ENCODE measurements at places on chromosomes 16 and 17.

GRCh38 chr17:68403122-68403521, 54.2 kb downstream of the WIPI1 start:
- no peak for DNase-seq

DNA sequence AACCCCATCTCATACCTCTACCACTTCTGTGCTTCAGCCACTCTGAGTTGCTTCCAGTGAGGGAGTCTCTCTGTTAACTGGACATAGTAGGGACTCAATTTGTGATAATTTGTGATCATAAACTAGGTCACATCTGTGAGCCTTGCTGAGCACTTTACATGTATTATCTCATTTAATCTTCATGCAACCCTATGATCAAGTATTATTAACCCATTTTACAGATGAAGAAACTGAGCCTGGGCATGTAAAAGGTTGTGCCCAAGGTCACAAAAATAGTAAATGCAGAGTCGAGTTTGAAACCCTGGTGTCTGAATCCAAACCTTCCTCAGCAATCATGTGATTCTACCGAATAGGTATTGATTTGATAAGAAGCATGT, 18.6 kb downstream of the PDP2 start:
- no peak for DNase-seq

GRCh38 chr17:43679401-43679800, 17.7 kb upstream of the MEOX1 start:
- no peak for DNase-seq

DNA sequence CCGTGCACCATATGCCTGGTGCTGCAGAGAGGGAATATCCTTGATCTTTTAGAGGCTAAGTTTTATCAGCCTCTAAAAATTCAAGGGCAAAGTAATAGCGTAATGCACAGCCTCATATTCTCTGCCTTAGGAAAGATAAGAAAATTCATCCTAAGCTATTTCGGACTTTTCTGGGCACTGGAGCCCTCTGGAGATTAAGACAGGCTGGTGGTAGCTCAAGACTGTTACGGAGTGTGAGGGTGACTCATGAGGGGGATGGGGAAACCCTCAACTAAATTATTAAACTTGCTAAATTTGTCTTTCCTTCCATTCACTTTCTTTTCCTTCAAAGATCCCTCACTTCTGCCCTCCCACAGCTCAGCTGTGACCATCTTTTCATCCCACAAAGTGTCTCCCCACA, 73.3 kb downstream of the RPH3AL start:
- DNase-seq = no peak

- no peak for DNase-seq
Measured at GRCh38 chr17:59376506-59376905, 45.1 kb downstream of the YPEL2 start.

GRCh38 chr17:56806949-56807348, 26.8 kb downstream of the C17orf67 start:
- no peak for DNase-seq

DNA sequence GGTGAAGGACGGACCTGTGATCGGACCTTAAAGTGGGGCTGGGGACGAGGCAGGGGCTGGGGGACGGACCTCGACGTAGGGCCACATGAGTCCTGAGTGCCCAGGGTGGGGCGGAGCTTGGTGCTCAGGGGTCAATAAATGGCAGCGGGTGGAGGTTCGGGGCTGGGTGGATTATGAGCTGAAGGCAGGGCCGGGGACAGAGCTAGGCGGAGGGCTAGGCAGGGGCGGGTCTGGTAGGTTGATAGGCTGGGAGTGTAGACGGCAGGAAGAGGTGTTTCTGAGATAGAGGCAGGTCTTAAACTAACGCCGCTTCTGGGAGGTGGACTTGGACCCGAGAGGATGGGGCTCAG, 733 bp downstream of the CHRNB1 start:
- no peak for DNase-seq

DNA sequence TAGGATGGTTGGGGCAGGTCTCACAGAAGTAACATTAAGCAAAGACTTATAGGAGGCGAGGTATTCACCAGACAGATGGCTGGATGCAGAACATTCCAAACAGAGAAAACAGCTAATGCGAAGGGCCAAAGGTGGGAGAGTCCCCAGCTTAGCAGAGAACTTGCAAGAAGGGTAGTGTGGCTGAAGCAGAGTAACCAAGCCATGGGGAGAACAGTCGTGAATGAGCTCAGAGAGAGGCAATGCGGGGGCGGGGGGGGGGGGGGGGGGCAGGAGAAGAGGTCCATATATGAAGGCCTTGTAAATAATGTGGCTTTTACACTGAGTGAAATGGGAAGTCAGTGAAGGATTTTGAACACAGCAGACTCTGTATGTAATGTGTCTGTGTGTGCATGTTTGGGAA, 81.3 kb downstream of the SMG6 start:
- no peak for DNase-seq

GRCh38 chr17:78372841-78373240, 5.6 kb upstream of the PGS1 start:
- DNase-seq = no peak

DNA sequence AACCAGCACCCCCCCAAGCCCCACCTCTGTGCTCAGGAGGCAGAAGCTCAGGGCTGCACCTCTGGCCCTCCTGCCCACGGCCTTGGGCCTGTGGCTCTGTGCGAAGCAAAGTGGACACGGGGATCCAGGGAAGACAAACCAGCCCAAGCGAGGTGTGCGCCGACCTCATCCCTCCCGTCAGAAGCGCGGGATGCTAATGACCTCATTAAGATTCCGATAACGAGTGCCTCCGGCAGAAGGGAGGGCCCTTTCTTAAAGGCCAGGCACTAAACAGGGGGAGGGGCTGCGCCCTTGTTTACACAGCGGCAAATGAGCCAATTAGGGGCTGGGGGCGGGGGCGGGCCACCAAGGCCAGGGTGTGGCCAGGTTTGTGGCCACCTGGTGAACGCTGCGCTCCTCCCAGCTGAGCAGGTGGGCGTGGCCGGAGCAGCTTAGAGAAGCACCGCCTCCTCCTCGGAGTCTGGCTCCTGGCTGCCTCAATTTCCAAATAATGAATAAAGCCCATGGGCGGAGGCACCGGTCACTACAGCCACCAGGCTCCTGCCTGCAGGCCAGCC, 3.2 kb downstream of the CBX4 start:
- no peak for DNase-seq

DNA sequence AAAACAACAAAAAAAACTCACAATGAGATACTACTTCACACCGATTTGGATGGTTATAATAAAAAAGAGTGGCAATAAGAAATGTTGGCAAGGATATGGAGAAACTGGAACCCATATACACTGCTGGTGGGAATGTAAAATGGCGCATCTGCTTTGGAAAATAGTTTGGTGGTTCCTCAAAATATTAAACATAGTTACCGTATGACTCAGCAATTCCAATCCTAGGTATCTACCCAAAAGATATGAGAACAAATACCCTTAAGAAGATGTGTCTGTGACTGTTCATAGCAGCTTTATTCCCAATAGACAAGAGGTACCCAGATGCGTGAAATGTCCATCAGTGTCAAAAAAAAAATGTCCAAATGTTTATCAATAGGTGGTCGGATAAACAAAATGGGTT, 7.2 kb downstream of the CPPED1 start:
- DNase-seq = no peak

- DNase-seq = no peak
Measured at GRCh38 chr16:68779891-68780290, 42.8 kb downstream of the CDH1 start.

GRCh38 chr17:72804949-72805707, 287.4 kb downstream of the SLC39A11 start:
- no peak for DNase-seq

- DNase-seq = no peak
Measured at GRCh38 chr17:6681671-6682070, 30.1 kb downstream of the C17orf100 start.

DNA sequence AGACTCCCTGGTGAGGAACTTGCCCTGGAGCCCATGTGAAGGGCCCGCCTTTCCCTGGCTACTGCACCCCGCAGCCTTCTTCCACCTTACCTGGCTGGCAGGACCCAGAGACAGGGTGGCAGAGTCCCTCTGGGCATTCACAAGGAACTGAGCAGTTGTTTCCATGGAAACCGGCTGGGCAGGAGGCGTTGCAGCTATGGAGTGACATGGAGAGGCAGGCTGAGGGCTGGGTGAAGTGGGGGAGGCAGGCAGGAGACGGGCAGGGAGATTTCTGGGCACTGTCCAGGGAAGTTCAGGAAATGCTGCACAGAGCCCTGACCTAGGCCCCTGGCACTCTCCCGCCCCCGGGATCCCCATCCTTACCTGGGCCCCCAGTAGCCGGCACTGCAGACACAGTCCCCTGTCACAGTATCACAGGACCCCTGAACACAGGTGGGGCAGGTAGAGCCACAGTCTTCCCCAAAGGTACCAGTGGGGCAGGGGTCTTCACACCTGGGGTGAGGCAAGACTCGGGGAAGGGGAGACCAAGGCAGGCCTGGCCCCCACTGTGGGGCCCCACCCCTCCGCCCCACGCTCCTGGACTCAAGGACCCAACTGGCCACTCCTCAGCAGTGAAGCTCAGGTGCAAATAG, 5.9 kb downstream of the SCARF1 start:
- DNase-seq = no peak

DNA sequence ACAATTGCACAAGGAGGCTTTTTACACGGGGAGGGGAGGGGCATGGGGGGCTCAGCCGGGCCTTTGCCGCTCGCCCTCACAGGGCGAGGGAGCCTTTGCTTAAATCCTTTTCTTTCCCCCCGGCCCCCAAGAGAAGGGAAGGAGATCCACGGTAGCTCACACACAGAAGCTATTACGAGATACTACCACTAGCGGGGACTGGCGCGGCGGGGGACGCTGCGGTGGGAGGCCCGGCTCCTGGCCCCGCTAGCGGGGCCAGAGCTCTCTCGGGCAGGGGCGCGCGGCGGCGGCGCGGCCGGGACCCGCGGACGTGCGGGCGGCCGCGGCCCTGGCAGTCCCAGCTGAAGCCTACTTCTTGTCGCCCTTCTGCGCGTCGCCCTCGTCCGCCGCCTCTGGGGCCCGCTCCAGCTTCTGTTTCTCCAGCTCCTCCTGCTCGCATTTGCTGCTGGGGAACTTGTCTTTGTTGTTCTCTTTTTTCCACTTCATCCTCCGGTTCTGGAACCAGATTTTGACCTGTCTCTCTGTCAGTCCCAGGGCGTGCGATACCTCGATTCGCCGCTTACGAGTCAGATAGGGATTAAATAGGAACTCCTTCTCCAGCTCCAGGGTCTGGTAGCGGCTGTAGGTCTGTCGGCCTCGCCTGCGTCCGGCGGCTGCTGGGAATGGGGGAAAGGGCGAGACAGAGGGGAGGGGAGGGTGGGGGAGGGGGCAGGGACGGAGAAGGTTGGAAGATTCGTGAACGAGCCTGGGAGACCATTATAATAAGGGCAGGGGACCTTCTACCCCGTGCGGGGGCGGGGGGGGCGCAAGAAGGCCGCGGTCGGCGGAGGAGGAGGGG, 2.0 kb downstream of the HOXB8 start:
- DNase-seq = no peak

- no peak for DNase-seq
Measured at GRCh38 chr17:42135664-42136653, 13.4 kb downstream of the HSPB9 start.

DNA sequence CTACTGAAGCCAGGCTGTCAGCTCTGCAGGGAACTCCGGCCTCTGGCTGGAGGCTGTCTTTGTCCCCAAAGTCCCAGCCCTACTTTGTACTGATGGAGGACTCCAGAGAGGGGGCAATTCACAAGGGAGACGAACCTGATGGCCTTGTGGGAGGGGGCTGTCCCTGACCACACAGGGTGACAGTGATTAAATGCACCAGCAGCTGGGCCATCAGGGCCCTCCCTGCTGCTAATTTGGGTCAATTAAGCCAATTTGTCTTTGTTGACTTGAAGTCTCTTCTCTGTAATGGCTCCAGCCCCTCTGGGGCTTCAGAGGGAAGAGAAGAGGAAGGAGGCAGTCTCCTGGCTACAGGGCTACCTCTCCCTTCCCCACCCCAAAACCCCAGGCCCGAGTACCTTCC, 22.0 kb downstream of the TMEM132E start:
- no peak for DNase-seq

DNA sequence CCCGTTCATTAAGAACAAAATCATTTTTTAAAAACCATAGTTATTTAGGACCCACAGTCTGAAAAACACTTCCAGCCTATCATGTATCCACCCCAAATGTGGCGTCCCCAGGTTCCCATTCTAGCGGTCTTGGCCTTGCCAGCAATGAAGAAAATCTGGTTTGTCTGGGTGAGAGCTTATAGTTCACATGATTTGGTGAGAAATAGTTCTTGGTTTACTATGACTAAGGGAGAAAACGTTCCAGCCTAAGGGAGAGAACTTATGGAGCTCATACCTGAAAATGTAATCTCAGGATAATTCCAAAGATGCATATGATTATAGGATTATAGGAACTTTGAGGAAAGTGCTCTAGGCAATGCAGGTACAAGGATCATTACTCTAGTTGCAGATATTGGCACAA, 4.8 kb downstream of the MARVELD3 start:
- DNase-seq = no peak

DNA sequence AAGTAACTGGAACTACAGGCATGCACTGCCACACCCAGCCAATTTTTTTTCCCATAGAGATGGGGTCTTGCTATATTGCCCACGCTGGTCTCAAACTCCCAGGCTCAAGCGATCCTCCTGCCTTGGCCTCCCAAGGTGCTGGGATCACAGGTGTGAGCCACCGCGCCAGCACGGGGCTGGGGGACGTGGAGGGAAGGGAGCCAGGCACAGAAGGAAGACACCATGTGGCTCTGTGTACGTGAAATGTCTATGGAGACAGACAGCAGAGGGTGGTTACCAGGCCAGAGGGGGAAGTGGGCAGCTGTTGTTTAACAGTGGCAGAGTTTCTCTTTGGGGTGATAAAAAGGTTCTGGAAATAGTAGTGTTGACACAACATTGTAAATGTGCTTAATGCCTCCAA, 4.6 kb upstream of the PIEZO1 start:
- no peak for DNase-seq

- DNase-seq = no peak
Measured at GRCh38 chr16:9868606-9869149, 313.6 kb downstream of the GRIN2A start.

- DNase-seq = no peak
Measured at GRCh38 chr16:49939495-49939894, 83.6 kb upstream of the ZNF423 start.

DNA sequence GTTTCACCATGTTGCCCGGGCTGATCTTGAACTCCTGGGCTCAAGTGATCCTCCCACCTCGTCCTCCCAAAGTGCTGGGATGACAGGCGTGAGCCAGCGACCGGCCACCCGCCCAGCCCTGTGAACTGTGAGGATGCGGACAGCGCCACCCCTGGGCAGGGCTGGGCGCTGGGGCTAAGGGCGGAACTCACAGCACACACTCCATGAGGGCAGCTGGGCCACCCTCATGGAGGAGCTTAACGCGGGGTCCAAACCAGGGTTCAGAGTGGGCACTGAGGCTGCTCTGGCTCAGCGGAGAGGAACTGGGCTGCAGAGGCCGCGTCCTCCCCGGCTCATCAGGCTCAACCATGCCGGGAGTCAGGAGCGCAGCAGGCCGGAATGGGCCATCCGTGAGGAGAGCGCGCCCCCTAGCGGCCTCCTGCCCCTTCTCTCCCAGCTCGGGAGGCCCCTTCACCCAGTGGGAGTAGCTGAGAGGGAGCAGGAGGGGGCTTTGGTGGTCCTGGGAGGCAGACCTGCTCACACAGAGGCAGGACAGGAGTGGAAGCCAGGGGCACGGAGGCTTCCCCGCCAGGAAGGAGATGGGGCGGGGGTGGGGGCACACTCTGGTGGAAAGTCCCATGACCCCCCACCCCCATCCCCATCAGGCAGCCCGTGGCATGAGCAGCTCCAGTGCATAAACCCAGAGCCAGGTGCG, 13.8 kb downstream of the CORO7 start:
- peak; percentile 35 for DNase-seq

GRCh38 chr16:66598111-66598510, 6.4 kb upstream of the CMTM3 start:
- DNase-seq = no peak

GRCh38 chr16:57019746-57020145, 30.4 kb downstream of the NLRC5 start:
- no peak for DNase-seq

GRCh38 chr17:51860954-51861561, 297.5 kb downstream of the CA10 start:
- no peak for DNase-seq

Data from stimulated activated CD8-positive, alpha-beta memory T cell treated with anti-CD3 and anti-CD28 coated beads, Interleukin-4, amount 100 ng/mL, for 4 hours (primary cell).